Right ventricle myocardium inferior (tissue), 1 donor: ENCODE measurements at places on chromosomes 7 and 10.

DNA sequence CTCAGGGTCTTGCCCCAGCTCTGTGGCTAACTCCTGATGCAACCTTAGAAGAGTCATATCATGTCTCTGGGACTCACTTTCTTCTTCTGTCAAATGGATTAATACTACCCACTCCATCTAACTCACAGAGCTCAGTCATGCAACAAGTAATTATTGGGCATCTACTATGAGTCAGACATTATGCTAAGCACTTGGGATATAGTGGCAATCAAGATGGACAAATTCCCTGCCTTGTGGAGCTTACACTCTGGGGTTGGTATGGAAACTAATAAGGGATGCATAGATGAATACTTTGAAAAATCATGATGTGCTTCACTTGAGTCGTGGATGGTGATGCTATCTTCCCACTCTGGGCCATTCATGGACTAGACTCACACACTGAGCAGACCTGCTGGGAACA is 88.9 kb downstream of the KCNMA1 start:
- no peak for DNase-seq

GRCh38 chr10:129511086-129511485 is 44.0 kb downstream of the MGMT start:
- no peak for DNase-seq

GRCh38 chr10:34800624-34801023 is 14.5 kb downstream of the PARD3 start:
- DNase-seq = no peak

DNA sequence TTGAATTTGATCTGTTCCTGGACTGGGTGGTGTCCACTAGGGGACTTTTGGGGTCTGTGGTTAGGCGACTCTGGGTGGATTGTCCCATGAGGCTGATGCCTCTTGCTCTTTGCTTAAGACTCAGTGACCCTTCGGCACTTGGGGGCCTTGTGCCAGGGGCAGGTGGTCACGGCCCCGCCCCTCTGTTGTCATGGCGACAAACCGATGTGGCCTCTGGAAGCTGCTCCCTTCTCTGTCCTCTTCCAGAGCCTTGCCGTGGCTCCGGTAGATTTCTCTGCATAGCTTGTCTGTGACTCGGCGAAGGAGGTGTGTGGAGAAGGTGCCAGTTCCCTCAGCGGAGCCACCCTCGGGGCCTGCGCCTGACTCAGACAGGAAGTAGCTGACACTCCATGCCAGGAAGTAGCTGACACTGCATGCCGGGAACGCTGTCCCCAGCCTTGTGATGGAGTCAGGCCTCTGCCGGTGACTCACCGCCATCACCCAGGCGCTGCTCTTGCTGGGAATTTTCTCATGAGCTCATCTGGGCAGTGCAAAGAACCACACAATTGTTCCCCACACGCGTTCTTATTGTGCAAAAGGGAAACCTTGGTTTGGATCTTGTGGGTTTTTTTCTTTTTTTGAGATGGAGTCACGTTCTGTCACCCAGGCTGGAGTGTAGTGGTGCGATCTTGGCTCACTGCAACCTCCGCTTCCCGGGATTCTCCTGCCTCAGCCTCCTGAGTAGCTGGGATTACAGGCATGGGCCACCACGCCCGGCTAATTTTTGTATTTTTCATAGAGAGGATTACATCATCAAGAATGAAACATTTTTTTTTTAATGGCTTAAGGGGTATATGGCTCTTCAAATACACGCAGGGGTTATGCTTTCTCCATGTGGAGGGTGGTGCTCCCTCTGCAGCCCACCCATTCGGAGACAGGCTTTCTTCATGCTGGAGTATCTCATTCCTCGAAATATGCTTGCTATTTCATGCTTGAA is 72.6 kb downstream of the PFKFB3 start:
- DNase-seq = peak; percentile 96

DNA sequence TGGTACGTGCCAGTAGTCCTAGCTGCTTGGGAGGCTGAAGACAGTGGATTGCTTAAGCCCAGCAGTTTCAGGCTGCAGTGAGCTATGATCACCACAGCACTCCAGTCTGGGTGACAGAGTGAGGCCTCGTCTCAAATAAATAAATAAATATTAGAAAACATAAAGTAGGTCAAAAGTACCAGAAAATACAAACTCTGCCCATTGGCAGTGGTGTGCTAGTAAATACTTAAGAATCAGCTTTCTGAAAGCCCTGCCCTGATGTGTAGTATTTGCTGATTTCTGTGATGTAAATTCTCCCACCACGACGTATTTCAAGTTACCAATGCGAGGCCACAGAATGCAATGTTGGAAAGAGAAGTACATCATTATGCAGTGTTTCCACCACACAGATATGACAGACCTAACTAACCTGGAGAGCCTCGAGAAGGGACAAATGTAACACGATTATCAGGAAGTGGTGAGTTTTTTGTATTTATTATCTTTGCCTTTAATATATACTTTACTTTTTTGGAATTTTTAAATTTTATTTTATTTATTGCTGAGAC is 11.8 kb upstream of the MAP3K8 start:
- no peak for DNase-seq

DNA sequence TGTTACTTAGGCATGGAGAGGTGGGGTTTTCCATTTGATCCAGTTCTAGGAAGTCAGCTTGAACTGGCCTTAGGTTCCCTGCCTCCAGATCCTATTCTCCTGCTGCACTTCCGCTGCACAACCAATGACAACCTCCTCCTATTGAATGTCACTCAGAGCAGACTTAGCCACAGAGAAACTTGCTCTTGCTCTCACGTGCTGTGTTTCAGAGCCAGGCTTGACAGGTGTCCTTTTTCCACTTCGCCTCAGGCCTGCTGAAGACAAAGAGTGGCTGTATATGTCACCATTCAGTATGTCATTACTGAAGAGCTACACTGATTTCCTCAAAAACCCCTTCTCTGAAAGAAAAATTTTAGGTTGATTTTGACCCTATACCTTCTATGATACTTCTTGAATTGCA is 115.4 kb upstream of the ETV1 start:
- no peak for DNase-seq

DNA sequence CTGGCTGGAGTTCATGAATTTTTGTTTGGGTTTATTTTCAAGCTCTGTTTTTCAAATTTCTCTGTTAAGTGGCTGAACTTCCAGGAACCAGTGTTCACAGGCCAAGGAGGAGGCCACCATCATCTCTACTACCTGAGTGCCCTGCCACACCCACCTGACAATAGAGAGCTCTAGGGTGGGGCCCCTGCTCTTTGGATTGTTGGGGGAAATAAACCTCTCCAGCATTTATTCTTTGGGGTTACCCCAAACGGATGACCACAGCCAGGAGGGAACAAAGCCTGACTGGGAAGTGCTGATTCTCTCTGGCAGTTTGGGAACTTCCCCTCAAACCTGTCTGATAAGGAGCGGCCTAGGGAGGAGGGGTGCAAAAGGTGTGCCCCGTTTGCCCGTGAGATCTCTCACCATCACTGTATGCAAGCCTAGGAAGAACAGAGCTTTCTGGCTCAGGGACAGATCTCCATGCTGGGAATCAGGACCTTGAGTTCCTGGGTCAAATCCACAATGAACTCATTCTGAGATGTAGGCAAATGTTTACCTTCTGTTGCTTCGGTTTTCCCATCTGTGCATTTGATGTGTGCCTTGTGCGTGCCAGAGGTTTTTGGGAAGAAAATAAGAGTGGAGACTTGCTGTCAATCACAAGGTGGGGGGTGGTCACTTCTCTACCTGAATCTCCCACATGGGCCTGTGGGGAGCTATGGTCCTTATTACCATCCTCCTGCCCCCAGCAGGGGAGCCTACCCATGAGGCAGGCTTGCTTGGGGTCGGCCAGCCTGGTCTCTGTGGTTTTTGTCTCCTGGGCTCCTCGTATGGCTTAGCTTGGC is 27.7 kb upstream of the PDCD4 start:
- no peak for DNase-seq

DNA sequence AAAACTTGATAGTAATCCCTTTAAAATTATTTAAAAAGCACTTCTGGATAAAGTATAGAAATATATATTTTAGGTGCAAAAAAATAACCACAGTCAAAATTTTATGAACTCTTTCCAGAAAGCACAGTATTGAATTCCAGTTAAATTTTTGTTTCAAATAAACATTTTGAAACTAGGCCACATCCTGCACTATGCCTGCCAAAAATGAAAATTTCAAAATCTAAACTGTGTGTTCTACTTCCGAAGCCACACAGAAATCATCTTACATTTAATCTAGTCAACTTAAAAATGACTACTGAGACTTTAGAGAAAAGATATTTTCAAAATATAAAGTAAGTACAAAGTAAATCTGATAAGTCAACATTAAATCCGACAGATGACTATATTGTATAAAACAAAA is 50.0 kb downstream of the MAGI2 start:
- DNase-seq = no peak

DNA sequence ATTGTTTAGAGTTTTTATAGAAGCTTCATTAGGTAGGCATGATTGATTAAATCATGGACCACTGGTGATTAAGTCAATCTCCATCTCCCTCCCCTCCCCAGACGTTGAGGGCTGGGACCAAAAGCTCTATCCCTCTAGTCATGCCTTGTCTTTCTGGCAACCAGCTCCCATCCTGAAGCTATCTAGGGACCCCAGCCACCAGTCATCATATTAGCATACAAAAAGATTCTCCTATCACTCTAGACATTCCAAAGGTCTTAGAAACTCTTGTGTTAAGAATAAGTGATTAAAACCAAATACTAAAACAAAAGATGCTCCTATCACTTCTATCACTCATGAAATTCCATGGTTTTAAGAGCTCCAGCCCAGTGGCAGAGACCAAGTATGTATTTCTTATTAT is 178.2 kb downstream of the RAPGEF5 start:
- DNase-seq = no peak

GRCh38 chr10:100934084-100934659 is 21.4 kb downstream of the SLF2 start:
- no peak for DNase-seq

- no peak for DNase-seq
These were observed 62.4 kb downstream of the ARHGAP12 start for GRCh38 chr10:31866118-31866670.

DNA sequence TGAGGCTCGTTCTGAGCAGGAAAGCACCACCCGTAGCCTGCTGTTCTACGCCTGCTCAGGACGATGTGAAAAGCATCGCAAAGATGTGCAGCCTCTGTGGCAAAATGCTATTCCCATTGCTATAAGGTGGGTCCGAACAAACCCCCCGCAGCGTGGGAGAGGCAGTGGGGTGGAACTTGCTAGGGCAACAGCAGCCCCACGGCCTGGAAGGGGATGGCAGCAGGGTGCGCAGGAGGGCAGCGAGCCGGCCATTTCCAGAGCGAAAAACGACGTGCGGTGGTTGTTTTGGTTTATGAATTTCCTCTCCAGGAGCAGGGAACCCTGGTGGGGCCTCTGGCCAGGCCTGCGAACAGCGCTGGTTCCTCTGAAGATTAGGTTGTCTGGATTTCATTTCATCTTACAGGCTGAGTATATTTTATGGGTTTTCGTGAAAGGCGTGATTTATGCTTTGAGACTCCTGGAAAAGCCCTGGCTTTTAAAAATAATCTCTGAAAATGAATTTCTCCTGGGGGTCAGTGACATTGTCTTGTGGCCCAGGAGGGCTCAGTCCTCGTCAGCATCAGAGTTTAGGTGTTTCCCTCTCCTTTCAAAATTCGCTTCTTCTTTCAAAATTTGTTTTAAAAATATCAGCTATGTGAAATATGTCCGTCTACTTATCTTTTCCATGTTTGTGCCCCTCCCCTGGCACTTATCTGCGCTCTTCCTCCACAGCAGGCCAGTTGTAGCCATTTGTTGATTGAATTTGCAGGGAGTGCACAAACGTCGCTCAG is 42.3 kb upstream of the UBE3C start:
- no peak for DNase-seq

DNA sequence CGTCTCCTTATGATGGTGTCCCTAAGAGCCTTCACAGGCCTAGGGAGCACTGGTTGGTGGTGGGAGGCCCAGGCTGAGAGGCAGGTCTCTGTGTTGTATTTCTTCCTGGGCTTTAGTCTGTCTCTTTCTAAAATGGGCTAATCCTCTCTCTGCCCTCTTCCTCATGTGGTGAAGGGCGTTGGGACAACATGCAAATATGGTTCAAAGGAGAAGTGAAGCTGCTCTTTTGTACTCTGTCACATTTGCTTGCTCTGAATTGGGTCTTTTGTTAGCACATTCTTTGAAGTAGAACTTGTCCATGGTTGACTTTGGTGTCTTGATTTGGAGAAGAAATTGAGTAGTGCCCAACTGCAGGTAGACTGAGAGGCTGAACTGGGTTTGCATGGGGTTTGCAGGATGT is 814 bp downstream of the HK1 start:
- DNase-seq = no peak

GRCh38 chr7:131032786-131033185 is 294.9 kb upstream of the MKLN1 start:
- DNase-seq = no peak

DNA sequence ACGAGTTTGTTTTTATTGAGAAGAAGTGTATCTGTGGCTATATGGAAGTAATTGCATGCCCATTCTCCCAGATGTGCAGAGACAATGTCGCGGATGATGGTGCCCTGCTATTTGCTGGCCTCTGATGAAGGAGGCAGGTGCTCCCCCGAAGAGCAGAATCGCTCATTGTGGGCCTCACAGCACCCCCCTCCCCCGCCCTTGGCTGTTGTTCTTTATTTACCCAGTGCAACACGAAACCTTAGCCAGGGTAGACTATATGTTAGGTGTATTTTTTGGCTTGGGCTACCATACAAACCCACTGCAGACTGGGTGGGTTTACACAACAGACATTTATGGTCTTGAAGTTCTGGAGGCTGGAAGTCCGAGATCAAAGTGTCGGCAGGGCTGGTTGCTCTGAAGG is 3.4 kb upstream of the ADCY1 start:
- no peak for DNase-seq

DNA sequence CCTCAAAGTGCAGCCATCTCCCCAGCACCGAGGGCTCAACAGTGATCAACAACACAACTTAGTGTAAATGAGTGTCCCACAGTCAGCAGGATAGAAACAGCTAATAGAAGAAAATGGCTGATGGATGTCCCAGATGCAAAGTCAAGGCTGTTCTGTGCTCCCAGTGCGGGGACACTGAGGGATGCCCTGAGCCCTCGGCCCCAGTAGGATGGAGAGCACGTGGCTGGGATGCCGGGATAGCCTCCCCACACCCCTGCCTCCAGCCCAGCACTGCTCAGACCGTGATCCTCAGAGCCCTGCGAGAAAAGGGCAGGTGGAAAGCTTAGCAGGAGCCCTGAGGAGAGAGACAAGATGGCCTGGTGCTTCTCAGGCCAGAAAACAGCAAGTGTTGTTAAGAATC is 243.9 kb upstream of the TCERG1L start:
- no peak for DNase-seq

GRCh38 chr10:120156614-120157274 is 264.2 kb downstream of the SEC23IP start:
- DNase-seq = no peak

GRCh38 chr10:128103229-128103714 is 23.0 kb downstream of the MKI67 start:
- no peak for DNase-seq

GRCh38 chr7:36677769-36678437 is 46.4 kb downstream of the AOAH start:
- DNase-seq = no peak

- DNase-seq = no peak
These were observed 9.0 kb downstream of the SLC16A12 start for GRCh38 chr10:89526358-89526757.

- no peak for DNase-seq
These were observed 95.9 kb upstream of the GPR26 start for GRCh38 chr10:123570051-123570897.

GRCh38 chr10:124578231-124579010 is 116.8 kb downstream of the LHPP start:
- DNase-seq = no peak

- DNase-seq = peak; percentile 75
These were observed 996 bp downstream of the ADAM12 start for GRCh38 chr10:126387041-126387921.
